ENCODE measurements at places on chromosomes 12 and 14.

DNA sequence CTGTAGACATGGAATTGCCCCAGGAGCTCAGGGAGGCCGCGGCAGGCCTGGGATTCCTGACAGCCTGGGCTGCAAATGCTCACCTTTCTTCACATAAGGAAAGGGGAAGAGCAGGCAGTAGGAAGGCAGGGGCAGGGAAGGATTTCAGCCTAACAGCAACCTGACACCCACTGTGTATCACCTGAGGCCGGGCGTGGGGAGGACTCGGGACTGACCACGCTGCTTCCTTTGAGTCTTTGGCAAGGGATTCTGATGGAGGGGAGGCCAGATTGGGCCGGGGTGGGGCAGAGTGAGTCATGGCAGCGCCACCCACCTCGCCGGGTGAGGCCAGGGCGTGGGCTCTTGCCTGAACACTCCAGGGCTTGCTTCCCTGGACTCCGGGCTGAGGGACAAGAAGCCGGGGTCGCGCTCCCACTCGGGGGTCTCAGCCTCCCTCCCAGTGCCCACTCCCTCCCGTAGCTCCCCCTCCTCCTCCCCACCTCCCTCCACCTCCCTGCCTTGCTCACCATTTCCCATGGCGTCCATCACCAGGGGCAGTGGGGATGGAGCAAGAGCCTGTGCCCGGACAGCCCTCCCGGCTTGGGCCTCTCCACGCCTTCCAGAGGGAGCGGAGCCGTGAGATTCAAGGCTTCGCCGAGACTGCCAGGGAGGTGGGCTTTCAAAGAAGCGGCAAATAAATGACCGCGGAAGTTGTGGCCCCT lies 247.9 kb upstream of the RTL1 start:
- no peak for DNase-seq

DNA sequence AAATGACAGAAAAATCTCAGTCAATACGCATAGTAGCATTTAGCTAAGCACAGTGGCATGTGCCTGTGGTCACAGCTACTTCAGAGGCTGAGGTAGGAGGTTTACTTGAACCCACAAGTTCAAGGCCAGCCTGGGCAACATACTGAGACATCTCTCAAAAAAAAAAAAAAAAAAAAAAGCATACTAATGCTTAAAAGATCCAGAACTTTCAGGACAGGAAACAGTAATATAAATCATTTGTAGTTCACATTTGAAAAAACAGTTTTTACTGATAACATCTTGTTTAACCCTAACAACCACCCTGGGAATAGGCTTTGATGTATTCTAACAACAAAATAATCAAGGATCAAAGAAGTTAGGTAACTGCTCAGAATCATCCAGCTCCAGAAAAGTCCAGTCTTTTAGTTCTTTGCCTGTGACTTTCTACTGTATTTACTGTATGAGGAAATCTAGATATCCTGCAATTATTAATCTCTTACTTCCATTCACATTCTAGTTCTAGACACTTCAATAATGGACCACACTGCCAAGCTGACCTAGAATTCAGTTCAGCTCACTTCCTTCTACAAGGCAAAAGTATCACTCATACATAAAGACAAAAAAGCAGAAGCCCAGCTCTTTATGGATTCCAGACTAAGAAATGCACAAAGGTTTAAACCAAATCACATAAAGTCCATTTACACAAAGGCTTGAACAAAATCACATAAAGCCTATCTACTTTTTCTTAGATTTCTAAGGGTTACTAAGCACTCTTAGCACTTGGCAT lies 28.5 kb downstream of the PAWR start:
- DNase-seq, result no peak

DNA sequence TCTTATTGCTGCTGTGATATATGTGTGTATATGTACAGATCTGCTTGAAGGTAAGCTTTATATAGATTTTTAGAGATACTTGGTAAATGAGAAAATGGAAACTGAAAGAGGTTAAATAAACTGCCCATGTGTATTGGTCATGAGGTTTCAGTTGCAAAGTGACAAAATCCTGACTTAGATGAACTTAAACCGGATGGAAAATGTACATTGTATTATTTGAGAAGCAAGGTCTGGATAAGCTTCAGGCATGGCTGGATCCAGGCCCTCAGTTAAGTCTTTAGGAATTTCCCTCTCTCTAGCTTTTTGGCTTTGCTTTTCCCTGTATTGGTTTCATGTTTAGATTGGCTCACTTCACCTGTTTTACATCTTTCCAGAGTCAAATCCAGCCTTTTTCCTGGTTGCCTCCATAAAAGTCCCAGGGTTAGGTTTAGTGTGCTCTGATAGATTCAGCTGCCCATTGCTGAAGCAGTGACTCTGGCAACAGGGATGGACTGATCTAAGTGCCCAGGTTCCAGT lies 21.0 kb upstream of the MAP1LC3B2 start:
- no peak for DNase-seq

- no peak for DNase-seq
Observed at GRCh38 chr14:20274062-20274461, 31.7 kb downstream of the TTC5 start.

- no peak for DNase-seq
Observed at GRCh38 chr12:87982208-87982607, 47.0 kb downstream of the C12orf50 start.

- DNase-seq, result no peak
Observed at GRCh38 chr12:89783359-89784060, 74.9 kb upstream of the ATP2B1 start.

- DNase-seq, result no peak
Observed at GRCh38 chr12:14824012-14824634, 10.1 kb upstream of the SMCO3 start.

- DNase-seq, result no peak
Observed at GRCh38 chr12:108609537-108610335, 11.9 kb upstream of the TMEM119 start.

- DNase-seq, result no peak
Observed at GRCh38 chr14:37553935-37554550, 41.0 kb downstream of the FOXA1 start.

Measured in CD4-positive, alpha-beta T cell treated with Interleukin-17A for 1 hour (primary cell).